Activated CD4-positive, alpha-beta T cell treated with anti-CD3 and anti-CD28 coated beads, Interleukin-2, amount 10 ng/mL, durations not matched to agents 24 days and 14 days (primary cell): ENCODE measurements at places on chromosomes 3 and 15.

DNA sequence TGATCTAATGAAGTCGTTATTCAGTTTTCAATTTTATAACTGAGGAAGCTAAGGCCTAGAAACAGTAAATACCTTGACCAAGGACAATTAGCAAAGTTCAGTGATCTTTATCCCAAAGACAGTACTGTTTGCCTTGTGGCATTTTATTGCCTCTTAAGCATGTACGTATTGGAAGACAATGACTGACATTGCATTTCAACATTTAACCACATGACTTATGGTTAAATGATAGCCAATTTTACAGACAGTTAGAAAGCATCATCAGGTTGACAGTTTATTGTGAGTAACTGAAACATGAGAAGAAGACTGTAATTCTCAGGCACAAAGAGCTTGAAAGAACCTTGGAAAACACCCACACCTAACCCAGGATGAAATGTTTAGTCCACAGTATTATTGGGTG, 390.8 kb upstream of the ZNF385D start:
- DNase-seq = no peak

DNA sequence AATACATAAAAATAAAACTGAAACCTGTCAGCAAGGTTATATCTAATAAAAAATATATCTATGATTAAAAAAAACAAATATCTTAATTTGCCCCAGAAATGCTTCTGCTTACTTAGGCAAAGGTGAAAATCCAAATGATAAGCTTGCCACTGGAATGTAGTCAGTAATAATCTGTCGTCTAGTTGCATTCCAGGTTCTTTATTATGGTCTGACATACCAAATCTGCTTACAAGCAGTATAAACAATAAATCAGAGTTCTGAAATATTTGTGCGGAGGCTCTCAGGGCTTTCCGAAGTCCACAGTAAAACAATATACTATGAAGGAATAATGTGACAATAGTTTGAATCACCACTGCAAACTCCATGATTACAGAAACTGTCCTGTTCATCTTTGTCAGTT, 1133.5 kb downstream of the ROBO1 start:
- DNase-seq = no peak

- DNase-seq = no peak
Measured at GRCh38 chr3:98906230-98906629, 4.7 kb upstream of the DCBLD2 start.

GRCh38 chr3:31140470-31140869, 246.0 kb upstream of the GADL1 start:
- DNase-seq = no peak

DNA sequence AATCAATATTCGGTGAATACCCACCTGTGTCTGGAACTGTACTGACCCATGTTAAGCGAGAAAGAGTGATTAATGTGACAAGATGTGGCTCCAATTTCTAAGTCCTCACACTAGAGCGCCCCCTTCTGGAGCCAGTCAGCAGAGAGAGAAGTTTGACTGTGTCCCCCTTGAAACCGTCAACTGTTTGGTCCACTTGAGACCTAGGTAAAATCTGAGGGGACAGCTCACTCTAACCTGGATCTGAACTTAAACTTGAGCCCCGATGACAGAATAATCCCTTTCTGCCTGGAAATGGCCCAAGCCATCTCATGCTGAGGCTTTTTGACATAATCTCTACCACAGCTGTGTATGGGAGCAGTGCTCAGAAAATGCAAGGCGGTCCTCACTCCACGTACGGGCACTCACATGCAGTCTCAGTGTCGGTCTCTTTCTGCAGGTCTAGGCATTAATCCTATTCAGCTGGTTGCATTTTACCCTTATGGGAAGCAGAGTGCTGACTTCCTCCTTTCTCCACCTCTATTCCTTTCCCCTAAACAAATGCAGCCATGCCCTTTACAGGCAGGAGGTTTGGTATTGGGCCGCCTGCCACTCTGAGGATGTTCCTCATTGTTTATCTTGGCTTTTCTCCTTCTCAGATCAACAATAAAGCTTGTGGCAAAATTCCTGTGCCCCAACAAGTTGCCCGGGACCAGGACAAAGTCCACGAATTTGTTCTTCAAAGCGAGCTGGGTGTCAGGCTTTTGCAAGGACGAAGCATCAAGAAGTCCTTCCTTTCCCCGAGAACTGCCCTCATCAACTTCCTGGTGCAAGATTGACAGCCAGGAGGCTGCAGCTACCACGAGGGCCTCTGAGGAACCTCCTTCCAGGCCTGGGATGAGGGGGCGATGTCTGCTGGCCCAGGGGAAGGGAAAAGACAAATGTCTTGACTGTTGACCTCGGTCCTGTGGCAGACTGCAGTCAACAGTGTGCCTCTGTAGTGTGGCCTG, 47.5 kb upstream of the LIMD1 start:
- peak; percentile 74 for DNase-seq
